Hematopoietic multipotent progenitor cell treated with erythropoietin and hydrocortisone succinate and interleukin-3 and kit ligand, for 4 days (in vitro differentiated cells): ENCODE measurements at places on chromosomes 2 and 18.

DNA sequence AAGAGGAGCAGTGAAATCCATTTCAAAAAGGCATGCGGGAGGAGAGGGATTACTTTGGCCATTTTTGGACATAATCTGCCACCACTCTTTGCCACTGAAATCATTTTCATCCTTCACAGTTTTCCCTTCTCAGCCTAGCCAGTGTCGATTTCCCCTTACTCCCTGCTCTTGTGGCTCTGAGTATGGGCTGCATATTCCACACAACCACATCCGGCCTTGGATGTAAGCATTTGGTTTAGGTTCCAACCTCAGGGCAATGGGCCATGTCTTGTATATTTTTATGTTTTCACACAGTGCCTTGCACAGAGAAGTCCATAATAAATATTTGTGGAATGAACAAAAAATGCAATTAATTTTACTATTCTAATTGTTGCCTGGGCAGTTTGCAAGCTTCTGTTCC, 7.7 kb upstream of the SERPINE2 start:
- no peak for DNase-seq

DNA sequence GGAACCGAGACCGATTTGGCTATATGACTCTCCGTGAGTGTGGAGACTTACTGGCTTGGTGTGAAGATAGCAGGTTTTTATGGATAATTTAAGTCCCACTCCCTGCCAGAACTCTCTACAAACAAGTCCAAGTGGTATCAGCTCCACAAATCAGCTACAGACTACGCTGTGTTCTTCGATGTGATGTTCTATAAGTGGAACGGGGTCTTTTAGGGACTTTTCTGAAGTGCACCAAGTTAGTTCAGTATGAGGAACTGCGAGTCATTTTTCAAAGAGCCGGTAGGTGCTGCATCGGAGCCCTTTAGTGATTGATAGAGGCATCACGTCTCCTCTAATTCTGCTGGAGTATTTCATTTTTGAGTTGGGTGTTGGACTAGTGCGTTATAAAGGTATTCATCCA, 107.1 kb downstream of the TSHZ1 start:
- DNase-seq: no peak

GRCh38 chr2:38598991-38599295, 3.8 kb downstream of the HNRNPLL start:
- DNase-seq: no peak

GRCh38 chr2:100235098-100235497, 87.2 kb downstream of the LONRF2 start:
- peak; percentile 58 for DNase-seq

DNA sequence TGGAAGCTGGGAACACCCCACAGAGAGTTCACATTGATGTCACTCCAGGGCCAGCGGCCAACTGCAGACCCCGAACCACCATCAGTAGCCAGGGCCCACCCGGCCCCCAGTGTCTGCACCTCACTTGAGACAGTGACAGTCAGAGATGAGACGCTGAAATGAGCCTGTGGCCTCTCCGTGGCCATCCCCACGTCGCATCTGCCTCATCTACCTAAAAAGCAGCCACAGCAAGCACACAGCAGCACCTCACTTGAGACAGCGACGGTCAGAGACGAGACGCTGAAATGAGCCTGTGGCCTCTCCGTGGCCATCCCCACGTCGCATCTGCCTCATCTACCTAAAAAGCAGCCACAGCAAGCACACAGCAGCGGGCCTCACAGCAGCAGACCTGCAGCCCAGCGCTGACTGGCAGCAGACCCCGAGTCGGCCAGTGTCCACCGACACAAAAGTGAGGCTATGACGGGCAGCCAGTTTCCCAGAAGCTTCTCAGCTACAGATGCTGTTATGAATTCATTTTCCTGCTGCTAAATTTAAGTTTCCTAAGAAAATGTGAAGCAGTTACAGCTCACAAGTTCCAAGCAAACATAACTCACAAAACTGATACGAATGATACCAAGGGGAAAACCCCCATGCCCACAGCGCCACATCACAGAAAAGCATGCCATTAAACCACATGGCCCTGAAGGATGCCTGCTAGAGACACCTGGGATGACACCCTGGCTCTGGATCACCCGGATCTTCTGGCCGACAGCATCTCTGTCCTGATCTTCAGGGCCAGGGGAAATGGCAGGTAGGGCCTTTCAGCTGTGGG, 27.7 kb downstream of the SNORC start:
- no peak for DNase-seq

GRCh38 chr18:52730972-52731619, 391.1 kb downstream of the DCC start:
- DNase-seq: no peak

DNA sequence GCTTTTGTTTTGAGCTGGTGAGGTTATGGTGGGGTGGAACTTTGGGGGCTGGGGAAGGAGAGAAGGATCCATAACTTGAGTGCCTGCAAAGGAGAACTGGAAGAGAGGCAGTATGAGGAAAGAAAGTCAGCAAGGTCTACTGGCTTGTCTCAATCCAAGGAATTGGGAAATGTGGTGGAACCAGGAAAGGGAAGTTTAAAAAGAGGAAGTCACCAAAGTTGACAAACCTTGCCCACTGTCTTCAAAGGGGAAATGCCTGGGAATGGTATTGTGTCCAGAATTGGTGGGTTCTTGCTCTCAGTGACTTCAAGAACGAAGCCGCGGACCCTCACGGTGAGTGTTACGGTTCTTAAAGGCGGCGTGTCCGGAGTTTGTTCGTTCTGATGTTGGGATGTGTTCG, 304.1 kb upstream of the FAM98A start:
- peak; percentile 10 for DNase-seq

DNA sequence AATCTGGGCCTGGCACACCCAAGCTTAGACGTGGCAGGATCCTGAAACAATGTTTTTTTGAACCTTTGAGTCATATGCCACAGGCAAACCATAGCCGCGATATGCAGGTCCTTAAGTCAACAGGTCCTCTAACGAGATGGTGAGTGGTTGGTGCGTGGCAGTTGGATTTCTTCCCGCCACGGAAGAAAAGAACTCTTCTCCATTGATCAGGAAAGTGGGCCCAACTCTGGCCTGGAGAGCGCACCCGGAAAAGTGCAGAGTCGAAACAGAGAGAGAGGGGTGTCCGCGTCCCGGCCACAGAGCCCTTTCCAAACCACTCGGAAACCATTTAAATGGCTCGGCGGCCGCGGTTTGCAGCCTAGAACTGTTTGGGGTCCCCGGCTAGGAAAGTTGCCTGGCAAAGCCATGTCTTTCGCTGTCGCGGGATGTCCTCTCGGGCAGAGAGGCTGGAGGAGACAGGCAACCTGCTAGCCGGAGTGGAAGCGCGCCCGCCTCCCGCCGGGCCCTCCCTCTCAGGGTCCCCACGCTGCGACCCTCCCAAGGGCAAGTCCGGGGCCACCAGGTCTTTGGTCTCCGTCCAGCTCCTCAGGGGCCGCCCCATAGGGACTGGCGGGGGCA, 777 bp downstream of the GALNT3 start:
- peak; percentile 40 for DNase-seq

DNA sequence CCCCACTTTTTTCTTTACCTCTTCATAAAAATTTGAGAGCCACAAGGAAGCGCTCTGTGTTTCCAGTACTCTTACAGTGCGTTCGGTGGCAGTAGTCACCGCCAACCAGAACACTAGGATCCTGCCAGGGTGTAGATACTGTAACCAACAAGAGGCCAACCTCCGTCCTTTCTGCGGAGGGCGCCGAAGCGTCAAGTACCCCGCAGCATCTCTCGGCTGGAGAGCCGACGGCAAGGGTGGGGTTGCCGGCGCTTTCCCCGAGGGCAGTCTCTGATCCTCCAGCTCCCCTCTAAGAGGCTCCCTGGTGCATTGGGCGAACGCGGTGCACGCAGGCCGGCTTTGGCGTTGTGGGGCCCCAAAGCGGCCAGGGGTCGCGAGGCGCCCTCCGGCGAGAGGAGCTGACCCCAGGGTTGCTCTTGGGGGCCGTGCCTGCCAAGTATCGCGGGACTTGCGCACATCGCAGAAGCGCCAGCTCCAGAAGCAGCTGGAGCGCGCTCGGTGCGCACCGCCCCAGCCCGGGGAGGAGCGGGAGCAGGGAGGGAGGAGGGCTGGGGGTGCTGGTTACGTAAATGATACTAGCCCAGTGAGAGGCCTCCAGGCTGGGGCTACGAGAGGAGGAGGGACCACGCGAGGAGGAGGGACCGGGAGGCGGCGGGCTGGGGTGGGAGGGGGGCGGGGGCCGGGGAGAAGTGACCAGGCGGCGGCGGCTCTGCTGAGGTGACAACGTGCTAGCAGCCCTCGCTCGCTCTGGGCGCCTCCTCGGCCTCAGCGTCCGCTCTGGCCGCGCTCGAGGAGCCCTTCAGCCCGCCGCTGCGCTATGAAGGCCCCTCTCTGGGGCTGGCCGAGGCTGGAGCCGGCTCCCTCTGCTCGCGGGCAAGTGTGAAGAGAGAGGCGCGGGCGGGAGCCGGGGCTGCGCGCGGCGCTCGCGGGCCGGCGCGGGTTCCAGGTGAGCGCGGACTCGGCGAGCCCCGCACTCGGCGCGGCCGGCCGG, at the start of gene GALNT13:
GALNT13 (plus strand) TSS at position 692 of the 991 bp plus-strand sequence.
- DNase-seq: peak; percentile 33

GRCh38 chr2:232937278-232937906, 67.3 kb downstream of the SNORC start:
- DNase-seq: peak; percentile 66
